ENCODE measurements at places on chromosomes 3 and 15. TPM values are rescaled to one million over a fixed set of nuclear protein-coding genes. Genes with fewer than 3 reads are reported as not detected.

C3orf80 gene
- 0.26 TPM for total RNA-seq

HIGD2B gene
- total RNA-seq = not detected

DNA sequence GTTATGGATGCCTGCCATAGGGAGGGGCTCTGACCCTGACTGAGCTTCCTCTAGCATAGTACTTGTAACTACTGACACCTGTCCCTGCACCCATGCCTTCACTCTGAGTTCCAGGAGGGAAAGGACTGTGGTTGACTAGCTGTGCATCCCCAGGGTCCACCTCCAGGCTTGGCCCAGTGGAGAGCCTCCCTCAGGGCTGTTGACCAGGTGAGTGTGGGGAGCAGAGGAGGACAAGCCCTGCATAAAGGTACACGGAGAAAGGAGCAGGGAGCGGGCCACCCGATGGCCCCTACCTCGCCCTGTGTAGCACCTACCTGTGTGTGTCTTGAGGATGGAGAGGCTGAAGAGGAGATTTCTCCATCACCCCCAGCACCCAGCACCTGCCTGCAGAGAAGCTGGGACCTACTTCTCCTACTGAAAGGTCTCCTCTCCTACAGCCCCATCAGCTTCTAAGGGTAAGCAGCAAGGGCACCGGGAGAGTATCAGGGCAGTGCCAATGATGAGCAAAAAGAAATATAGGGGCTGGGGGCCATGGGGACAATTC is 6.7 kb upstream of the LTF start:
- no peak for DNase-seq
- no peaks in the 10 kb centered on the region for H3K36me3 ChIP-seq
- no peak overlapping the region for H3K4me3 ChIP-seq
- no peak overlapping the region for H3K27ac ChIP-seq

DNA sequence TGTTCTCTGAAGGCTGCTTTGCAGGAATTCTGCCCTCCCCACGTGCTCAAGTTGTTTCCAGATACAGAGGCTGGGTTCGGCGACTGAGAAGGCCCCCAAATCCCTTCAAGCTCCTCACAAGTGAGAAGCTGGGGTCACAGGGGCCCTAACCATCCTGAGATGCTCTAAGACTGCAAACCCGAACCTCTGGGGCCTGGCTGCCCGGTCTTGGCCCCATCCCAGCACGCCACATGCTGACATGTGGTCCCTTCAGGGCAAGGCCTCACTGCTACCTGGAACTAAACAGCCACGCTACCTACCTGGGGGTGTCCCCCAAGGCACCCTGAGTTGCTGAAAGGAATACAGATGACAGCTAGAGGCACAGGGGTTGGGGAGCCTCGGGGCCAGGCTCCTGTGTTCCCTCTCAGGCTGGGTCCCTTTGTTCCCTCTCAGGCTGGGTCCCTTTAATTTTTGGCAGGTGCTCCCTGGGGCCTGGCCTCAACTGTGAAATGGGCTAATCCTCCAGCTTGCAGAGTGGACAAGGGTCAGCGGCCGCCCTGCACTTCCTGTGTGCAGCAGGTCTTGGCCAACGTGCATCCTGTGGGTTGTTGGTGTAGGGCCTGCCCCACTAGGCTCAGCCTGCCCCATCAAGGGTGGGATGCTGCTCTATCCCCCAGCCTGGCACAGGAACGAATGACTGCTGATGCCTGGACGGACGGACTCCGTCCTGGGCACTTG is 32.5 kb downstream of the KLHL25 start:
- no peak overlapping the region for H3K4me3 ChIP-seq
- H3K4me1 ChIP-seq = peaks cover 79% of the 10 kb centered on the region
- H3K27me3 ChIP-seq = peaks cover 3% of the 10 kb centered on the region
- H3K36me3 ChIP-seq = peaks cover 30% of the 10 kb centered on the region
- DNase-seq = no peak

CD96 gene
- total RNA-seq = 0.45 TPM

DNA sequence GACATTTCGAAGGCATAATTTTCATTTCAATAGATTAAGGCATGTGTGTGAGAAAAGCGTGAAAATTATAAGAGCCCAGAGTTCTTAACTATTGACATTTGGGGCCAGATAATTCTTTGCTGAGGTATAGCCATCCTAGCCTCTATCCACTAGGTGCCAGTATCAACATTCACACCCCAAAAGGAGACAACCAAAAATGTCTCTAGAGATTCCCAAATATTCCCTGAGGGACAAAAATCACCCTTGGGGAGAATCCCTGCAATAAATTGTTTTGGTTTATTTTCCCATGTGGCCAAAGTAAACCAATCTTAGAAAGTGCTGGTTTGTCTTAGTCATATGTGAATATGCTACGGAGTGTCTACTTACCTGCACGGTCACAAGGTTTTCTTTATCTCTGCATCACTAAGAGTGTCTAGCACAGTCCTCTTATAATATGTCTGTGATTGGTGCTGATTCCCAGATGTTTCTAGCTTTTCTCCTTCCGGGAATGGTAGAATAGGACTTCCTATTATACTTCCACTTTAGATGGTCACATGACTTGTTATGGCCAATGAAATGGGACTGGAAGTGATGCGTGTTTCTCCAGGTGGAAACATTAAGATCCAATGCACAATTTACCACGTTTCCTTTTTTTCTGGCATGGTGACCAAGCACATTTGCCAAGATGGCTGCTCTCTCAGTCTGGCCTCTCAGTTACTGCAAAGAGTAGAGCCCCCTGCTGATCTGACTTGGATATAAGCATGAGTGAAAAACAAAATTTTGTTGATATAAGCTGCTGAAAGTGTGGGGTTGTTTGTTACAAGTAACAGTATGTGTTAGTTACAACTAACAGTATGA is 8.0 kb upstream of the KBTBD8 start:
- no peak for DNase-seq
- H3K27me3 ChIP-seq = no peaks in the 10 kb centered on the region
- H3K4me3 ChIP-seq = no peak overlapping the region
- no peaks in the 10 kb centered on the region for H3K36me3 ChIP-seq
- no peak overlapping the region for H3K27ac ChIP-seq

DNA sequence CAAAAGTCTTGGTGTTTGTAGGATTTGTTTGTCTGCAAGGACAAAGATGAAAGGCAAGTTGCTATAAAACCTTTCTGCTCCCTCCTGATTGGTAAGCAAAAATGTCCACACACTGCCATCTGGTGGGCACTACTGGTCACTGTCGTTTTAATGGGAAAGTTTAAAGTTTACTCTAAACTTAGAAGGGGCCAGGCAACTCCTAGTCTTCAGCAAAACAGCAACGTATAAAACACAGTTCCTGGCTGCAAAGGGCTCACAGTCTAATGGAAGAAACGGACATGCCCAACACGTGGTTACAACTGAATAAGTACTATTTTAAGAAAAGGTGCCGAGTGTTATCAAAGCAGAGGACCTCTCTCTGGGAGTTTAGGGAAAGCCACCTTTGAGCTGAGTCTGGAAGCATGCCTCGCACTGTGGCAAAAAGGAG is 23.7 kb upstream of the TPRG1 start:
- no peak overlapping the region for H3K27ac ChIP-seq
- no peak overlapping the region for H3K4me3 ChIP-seq
- H3K27me3 ChIP-seq = no peaks in the 10 kb centered on the region
- no peak for DNase-seq
- no peaks in the 10 kb centered on the region for H3K36me3 ChIP-seq

GRCh38 chr15:60477164-60477563 is 1.8 kb downstream of the ICE2 start:
- peaks cover 37% of the 10 kb centered on the region for H3K4me1 ChIP-seq
- peaks cover 25% of the 10 kb centered on the region for H3K36me3 ChIP-seq
- H3K27me3 ChIP-seq = no peaks in the 10 kb centered on the region
- no peak overlapping the region for H3K4me3 ChIP-seq
- H3K27ac ChIP-seq = no peak overlapping the region

DNA sequence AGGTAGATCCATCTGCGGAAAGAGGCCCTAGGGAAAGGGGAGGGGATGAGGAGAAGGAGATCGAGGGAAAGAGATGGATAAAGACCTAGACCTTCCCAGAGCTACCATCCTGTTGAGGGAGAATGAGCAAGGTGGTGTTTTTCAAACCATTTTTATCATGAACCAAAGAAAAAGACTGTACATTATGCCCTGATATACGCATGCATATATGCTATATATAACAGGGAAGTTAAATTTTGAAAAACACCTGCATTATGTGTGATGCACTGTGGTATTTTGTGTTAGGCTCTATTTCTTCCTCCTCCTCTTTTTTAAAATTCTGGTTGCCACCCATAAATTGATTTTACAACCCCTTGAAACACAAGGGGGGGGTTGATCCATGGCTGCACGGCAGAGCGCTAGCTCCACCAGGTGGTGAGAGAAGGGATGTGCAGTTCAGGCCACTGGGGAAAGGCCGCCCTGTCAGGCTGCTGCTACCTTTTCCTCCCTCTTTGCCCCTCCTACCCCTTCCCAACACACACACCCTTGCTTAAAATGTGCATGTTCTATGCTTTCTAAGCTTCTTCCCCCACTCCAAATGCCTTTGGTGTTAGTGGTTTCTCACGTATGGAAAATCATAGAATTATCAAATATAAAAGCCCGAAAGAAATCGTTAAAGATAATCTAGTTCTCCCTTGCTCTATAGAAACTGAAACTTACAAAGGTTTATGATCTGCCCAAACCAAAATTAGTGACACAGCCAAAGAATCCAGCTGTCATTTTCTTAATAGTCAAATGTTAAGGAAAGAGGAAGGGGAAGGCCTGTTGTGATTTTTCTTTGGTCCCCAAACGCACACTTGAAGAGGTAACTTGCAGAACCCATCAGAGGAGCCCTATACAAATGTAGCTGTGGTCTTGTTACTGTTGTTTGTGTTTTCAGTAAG is 262.0 kb upstream of the UMPS start:
- H3K4me1 ChIP-seq = no peaks in the 10 kb centered on the region
- H3K4me3 ChIP-seq = no peak overlapping the region
- no peaks in the 10 kb centered on the region for H3K27me3 ChIP-seq
- no peak overlapping the region for H3K27ac ChIP-seq

DNA sequence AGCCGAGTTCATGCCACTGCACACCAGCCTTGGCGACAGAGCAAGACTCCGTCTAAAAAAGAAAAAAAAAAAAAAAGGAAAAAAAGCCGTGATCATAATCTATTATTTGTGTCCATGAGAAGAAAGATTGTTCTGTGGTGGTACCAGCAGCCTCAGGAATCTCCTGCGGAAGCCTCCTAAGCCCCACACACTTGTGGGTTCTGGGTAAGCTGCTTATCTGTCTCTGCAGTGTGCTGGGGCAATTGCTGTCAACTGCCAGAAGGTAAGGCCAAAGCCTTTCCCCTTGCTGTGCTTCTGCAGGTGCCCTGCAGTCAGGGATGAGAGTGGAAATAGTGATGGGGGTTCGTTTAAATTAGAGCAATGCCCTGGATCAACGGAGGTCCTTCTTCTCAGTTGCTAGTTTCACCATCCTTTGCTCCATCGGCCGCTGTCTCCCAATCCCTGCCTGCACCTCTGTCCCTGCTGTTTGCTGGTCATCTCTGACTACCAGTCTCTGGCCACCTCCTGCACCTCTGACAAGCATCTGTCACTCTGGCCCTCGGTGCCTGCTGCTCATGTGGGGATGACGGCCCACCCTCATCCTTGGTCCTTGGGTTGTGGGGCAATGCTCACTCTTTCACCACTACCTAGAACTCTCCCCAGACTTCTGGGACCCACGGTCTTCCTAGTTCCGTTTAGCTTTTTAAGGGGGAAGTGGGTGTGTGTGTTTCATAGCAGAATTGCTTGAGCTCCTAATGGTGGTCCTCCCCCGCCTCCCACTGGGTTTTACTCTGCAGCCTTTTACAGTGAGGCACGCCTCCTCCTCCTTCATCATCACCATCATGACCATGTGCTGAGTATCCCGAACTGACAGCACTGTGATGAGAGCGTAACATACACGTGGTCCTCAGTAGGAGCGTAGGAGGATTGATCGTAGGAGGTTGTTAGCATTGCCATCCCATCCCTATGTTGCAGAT is 25.5 kb downstream of the CHRD start:
- no peaks in the 10 kb centered on the region for H3K27me3 ChIP-seq
- no peaks in the 10 kb centered on the region for H3K4me1 ChIP-seq
- no peak overlapping the region for H3K4me3 ChIP-seq
- DNase-seq = no peak

- no peak for DNase-seq
- H3K36me3 ChIP-seq = no peaks in the 10 kb centered on the region
- H3K27ac ChIP-seq = no peak overlapping the region
- H3K27me3 ChIP-seq = no peaks in the 10 kb centered on the region
Observed at GRCh38 chr3:44762170-44762677, 630 bp downstream of the KIF15 start.

LRRN1 gene
- total RNA-seq = 3.3 TPM

DNA sequence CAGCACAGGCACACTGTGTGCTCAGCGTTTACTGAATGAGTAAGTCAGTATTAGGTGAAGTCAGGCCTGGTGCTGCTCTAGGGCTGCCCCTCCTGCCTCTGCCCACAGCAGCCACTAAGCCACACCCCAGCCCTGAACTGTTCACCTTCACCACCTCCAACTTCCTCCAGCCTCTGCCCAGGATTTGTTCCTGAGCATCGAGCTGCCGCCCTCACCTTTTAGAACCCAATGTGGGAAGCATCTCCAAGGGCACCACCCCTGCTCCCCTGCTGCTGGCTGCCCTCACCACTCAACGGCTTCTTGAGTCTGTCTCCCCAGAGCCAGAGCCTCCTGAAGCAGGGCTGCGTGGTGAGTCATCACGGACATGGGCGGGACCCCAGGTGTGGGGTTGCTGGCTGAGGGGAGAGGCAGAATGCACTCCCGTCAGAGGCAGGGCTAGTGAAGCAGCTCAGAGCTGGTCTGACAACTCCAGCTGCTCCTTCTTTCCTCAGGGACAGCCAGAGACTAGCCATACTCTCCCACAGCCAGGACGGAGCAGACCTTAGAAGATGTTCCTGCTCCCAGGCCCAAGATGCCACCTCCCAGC is 5.8 kb downstream of the HYAL2 start:
- H3K36me3 ChIP-seq = peaks cover 63% of the 10 kb centered on the region
- peaks cover 50% of the 10 kb centered on the region for H3K4me1 ChIP-seq
- DNase-seq = no peak
- no peaks in the 10 kb centered on the region for H3K27me3 ChIP-seq
- H3K4me3 ChIP-seq = no peak overlapping the region

DNA sequence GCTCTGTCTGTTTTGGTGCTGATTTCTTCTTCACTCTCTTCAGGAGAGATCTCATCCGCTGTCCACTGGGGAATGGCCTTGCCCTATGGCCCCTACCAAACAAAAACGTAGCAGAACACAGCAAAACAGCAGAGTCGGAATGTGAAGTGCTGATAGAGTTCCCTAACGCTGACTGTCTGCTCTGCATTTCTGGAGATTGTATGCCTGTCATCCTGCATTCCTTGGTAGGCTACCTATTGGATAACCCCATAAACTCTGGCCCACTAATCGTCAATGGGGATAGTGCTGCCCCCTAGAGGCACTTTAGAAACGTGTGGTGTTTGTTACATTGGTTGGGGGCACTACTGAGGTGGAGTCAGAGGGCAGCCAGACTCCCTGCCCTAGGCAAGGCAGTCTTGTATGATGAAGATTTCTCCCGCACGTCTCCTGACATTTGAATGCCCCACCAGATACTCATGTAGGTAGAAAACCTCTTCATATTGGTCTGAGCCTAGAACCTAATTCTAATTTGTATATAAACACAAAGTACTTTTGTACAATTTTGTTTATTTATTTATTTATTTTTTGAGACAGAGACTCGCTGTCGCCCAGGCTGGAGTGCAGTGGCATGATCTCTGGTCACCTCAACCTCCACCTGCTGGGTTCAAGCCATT is 15.6 kb upstream of the MAGEF1 start:
- no peak for DNase-seq
- no peaks in the 10 kb centered on the region for H3K27me3 ChIP-seq
- peaks cover 7% of the 10 kb centered on the region for H3K4me1 ChIP-seq
- no peak overlapping the region for H3K27ac ChIP-seq

TFG gene
- total RNA-seq = 74.4 TPM

All from esophagus muscularis mucosa (tissue), 4 donors.